ENCODE measurements at places on chromosomes 1 and 21.

- DNase-seq = no peak
Measured at GRCh38 chr21:42059721-42060120, 11.4 kb upstream of the UMODL1 start.

GRCh38 chr1:183773482-183774274 lies 31.2 kb upstream of the RGL1 start:
- no peak for DNase-seq

DNA sequence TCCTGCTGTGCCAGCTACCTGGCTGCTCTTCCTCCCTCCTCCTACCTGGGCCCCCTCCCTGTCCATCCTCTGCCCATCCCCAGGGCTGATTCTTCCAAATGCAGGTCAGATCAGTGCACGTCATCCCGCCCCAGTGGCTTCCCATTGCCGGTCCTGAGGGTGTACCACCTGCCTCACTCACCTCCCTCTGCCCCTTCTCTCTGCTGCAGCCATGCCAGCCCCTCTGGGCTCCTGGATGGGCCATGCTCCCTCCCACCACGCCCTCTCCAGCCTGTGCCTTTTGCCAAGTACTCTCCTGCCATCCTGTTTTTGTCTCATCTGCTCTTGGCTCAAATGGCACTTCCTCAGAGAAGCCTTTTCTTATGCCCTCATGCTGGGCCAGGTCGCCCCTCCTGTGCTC lies 95.8 kb downstream of the ARHGEF10L start:
- no peak for DNase-seq

GRCh38 chr1:7121622-7121988 lies 336.4 kb downstream of the CAMTA1 start:
- no peak for DNase-seq

- no peak for DNase-seq
Measured at GRCh38 chr1:1989789-1990188, 13.8 kb downstream of the CFAP74 start.

DNA sequence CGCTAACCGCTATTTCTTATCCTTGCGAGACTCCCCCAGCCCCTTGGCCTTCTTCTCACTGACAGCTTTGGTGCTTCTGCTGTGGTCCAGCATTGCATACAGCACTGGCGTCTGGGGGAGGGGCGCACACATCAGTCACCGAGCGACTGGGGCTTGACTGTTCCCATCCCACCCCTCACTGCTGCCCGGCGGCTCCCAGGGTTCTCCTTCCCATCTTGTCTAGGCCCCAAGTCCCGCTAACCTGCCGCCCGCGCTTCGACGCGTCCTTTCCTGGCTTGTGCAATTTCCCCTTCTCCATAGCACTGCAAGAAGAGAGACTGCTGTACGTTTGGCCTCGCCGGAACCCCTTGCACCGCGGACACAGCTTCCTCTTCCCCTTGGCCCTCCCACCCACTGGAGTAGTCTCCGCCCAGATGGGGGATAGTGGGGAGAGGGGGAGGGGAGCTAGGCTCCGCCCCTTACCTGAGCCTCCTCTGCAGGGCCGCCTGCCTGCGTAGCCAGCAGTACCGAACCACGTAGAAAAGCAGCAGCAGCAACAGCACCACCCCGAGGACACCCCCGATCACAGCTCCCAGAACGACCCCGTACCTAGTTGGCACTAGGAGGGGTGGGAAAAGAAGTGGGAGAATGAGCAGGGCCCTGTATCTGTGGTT lies 3.8 kb downstream of the MPZ start:
- peak; percentile 5 for DNase-seq

DNA sequence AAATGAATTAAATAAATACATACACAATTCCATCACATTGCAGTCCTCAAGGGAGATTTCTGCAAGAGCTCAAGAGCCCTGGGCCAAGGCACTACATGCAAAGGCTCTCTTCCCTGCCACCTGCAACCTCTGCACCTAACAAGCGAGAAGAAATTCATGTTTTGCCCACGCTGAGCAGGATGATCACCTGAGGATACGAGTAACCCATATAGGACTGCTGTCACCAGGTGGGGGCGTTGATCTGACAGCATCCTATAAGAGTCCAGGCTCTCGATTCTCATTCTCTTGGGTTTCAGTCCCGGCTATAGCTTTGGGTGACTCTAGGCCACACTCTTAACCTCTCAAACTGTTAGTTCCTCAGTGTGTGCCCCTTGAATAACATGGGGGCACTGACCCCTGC lies 18.7 kb upstream of the SPOCD1 start:
- DNase-seq = no peak

- DNase-seq = no peak
Measured at GRCh38 chr1:74357150-74357549, 122.0 kb downstream of the TNNI3K start.

DNA sequence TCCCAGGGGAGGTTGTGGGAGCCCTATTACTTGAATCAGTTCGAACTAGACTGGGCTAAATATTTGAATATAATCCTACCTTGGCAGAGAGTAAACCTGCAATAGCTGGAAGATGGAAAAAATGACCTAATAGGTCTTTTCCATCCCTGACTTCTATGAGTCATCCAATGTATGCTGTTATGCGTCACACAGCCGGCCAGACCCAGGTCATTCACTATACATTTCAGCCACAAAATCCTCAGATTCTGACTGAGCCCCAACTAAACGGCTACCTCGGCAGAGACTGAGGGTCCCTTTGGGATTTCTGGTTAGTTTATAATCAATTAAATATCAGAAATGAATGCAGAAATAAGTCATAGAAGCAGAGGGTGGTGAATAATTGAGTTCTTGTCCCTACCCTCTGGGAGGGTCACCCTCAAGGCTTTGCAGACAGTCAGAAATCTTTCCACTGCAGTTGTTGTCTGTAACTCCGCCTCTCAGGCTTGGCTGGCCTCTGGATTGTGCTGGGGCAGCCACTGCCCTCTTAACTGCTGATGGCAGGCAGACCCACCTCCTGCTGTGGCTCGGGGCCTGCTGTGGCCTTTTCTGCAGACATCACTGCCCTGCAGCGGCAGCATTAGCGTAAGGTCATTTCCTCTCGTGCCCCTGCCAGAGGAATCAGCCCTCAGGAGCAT lies 240.5 kb downstream of the TGFB2 start:
- DNase-seq = no peak

GRCh38 chr1:9639227-9639626 lies 12.3 kb upstream of the PIK3CD start:
- DNase-seq = no peak

GRCh38 chr1:49526672-49527071 lies 497.1 kb downstream of the AGBL4 start:
- no peak for DNase-seq

- no peak for DNase-seq
Measured at GRCh38 chr1:15758953-15759661, 512 bp downstream of the FBLIM1 start.

DNA sequence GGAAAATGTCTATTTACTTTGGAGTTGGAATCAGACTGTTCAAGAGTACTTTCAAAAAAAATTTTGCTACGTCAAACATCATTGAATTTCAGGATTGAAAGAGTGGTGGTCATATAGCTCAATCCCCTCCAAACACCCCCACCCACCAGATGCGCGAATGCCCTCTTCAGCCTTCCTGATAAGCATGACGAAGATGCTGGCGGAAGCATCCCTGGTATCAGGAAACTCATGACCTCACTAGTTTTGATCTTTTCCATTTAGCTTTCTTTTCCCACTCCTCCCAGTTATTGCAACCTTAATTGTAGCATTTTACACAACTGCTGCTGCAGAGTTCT lies 104.4 kb downstream of the LEPR start:
- no peak for DNase-seq

DNA sequence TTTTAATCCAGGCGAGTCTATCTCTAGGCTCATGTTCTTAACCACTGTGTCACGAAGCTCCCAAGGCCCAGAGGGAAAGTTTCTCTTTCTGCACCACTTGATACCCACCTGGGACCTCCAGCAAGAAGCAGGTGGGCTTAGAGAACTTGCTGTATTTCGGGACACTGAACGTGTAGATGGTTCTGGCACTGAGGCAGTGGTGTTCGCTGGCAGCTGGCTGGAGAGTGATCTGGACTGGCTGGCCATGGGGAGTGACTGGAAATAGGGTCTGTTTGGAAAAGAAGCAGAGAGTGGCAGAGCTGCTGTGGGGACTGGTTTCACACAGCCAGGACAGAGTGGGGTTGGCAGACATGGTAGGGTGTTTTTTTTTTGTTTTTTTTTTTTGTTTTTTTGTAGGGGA lies 16.4 kb upstream of the IL22RA1 start:
- no peak for DNase-seq

DNA sequence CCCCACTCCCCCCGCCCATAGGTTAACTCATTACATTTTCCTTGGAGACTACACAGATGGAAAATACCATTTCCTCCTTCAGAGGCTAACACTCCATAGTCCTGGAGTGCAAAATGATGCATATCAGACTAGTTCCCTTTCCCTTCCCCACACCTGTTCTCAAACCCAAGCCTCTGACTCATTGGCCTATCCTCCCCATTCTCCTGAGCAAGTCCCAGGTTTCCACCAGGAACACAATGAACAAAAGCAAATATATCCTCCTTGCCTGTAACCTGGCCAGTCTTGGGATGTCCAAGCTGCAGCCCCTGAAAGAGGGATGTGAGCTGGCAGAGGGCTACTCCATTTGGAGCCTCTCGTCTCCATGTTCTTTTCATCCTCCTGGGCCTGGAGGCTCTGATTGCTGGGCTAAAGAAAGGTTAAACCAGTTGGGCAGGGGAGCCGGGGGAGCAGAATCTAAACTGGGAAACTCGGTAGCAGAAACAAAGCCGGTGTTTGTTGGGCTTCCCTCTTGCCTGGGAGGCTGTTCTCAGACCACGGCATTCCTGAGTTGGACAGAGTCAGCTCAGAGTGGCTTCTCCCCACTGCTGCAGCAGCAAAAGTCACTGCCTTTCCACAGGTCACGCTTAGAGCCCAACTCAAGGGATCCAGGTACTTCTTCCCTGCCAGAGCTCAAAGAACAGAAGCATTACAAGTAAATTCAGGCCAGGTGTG lies 13.9 kb downstream of the SSR2 start:
- DNase-seq = no peak

- no peak for DNase-seq
Measured at GRCh38 chr1:219639876-219640577, 27.1 kb upstream of the ZC3H11B start.

- no peak for DNase-seq
Measured at GRCh38 chr1:154931940-154932487, 4.5 kb downstream of the PMVK start.

DNA sequence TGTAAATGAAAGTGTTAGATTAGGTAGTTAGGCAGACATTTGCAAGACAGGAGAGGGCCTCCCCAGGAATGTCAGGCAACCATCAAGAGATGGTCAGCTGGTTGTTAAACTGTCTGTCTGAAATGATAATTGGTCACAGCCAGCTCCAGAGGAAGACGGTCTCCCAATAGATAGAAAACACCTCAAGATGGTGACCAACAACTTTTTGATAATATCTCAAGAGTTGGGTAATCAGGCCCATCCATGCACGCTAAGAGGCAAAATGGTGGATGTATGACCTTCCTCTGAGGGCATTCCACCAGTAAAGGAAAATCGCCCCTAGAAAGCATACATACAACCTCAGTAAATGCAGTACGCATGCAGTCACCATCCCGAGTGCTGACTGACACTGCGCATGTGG lies 118.2 kb downstream of the MAP3K21 start:
- no peak for DNase-seq

DNA sequence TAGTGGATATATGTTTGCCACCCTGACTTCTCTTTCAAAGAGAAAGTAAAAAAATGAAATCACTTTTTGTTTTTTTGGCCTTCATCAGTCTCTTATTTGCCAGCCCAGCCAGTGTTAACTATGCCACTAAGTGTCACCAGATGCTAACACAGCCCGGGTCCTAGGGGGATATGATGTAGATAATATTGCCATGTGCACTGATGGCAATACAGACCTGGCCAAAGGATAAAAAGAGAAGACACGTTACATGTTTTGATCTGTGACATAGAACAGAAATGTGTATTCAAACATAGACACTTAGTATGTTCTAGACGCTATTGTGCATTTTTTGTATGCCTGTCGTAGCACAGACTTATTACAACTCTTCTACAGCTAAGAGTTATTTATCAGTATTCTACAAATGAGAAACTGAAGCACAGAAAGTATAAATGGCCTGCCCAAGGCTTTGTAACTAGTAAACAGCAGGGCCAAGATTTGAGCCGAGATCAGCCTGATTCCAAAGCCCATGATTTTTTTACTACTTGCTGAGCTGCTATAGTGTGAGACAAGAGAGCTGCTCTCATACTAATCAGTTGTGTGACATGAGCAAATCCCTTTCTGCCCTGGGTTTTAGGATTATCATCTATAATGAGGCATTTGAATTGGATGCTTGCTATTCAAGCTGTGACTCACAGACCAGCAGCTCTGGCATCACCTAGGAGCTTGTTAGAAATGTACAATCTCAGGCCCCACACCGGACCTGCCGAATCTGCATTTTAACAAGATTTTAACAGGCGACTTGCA lies 6.3 kb downstream of the LRRC53 start:
- no peak for DNase-seq

DNA sequence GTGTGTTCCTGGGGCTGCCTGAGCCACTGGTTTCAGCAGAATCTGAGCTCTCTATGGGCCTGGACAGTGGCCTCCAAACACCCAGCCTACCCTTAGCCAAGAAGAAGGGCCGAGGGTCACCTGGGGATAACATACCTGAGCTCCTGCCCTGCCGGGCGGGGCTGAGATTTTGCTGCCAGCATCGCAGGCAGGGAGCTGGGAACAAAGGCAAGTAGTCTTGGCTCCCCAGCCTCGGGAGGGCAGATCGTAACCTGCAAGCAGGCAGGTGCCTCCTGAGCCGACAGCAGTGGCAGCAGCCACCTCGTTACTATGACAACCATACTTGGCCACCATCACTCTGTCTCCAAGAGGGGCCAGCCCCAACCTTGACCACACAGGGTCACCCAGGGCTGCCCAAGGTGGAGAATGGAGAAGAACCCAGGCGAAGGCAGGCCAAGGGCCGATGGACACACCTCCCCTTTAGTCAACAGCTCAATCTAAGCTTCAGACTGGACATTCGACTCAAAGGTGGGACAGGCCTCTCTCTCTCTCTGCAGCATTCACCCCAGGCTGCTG lies 54.6 kb downstream of the TOMM20 start:
- DNase-seq = no peak

GRCh38 chr21:22083899-22084298 lies 1085.7 kb downstream of the NCAM2 start:
- DNase-seq = no peak

Measured in HFF-Myc (cell line).